Caki2 (cell line): ENCODE measurements at places on chromosomes 1 and 21. TPM values are rescaled to one million over a fixed set of nuclear protein-coding genes. Genes with fewer than 3 reads are reported as not detected.

- DNase-seq, result peak; percentile 98
Observed at GRCh38 chr21:33976082-33977016, 60.7 kb upstream of the ATP5PO start.

- no peak for DNase-seq
Observed at GRCh38 chr1:180246579-180246978, 16.5 kb downstream of the LHX4 start.

GRCh38 chr1:147297438-147297837, 55.0 kb downstream of the CHD1L start:
- no peak for DNase-seq

DNA sequence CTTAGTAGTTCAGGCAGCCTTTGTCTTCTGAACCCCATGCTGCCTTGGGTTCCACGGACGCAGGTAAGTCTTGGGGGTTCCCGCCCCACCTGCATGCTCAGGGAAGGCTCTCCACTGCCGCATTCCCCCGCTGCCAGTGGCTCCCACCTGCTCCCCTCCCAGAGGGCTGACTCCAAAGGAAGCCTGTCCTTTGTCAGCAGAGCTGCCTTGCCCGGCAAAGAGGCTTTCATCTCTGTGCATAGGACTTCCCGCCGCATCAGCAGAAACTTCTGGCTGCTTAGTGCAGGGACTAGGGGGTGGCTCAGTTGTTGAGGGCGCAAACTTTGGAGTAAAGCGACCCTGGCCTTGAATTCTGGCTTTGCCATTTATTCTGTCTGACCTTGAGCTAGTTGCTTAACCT, 25.2 kb upstream of the ACTL8 start:
- DNase-seq, result no peak

DNA sequence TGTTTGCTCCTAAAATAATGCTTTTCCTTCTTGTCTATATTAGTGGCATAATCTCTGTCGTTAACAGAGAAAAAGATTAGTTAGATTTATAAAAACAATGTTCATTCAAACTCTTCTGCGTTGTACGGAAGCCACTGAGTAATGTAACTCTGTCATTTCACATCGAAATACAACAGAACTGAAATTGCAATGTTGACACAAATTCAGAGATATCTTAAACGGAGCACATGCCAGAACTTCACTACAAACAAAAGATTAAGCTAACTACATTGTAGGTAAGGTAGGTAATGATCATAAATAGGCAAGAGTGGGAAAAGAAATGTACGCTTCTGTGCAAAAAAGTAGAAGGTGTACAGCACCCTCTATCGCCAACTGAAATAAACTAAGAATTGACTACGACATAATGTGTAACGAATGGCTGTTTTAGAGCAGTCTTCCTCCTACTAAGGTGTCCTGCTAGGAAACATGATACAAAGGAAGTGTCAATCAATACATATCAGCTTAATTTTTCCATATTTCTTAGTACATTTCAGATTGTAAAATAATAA, 56.6 kb downstream of the PCNX2 start:
- DNase-seq, result no peak

GRCh38 chr1:85379203-85380136, 85.5 kb downstream of the DDAH1 start:
- no peak for DNase-seq

GRCh38 chr1:14660801-14661200, 62.3 kb downstream of the KAZN start:
- no peak for DNase-seq

GRCh38 chr1:109885589-109885988, 25.1 kb upstream of the CSF1 start:
- no peak for DNase-seq

The SH3BGR gene
- total RNA-seq, result 3.6 and 7.8 TPM in 2 replicates

- DNase-seq, result peak; percentile 99
Observed at GRCh38 chr1:234612352-234613127, 2.6 kb upstream of the IRF2BP2 start.

The USH2A gene
- not detected in 2 replicates for total RNA-seq

GRCh38 chr1:156115514-156116374, 1.2 kb downstream of the LMNA start:
- peak; percentile 79 for DNase-seq

The PFDN2 gene
- 23.4 and 34.3 TPM in 2 replicates for total RNA-seq

The OR14A16 gene
- not detected in 2 replicates for total RNA-seq

The LCE7A gene
- not detected in 2 replicates for total RNA-seq

DNA sequence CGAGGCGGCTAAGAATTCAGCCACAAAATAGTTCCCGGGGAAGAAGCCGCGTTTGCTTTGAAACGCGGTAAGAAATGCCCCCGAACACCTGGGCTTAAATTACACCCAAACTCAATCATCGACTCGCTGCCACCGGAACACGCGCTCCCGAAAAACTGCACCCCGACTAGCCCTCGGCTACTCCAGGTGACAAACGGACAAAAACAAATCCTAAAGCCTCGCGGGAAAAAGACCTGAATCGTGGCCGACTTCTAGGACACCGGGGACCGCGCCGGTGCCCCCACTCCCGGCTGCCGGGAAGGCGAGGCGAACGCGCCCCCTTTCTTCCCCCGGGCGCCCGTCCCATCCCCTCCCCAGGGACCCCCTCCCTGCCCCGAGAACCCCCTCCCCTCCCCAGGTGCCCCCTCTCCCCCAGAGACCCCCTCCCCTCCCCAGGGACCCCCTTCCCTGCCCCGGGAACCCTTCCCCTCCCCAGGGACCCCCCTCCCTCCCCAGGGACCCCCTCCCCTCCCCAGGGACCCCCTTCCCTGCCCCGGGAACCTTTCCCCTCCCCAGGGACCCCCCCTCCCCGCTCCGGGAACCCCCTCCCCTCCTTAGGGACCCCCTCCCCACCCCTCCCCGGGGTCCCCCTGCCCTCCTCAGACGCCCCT, 628 bp downstream of the C1orf159 start:
- DNase-seq, result no peak

GRCh38 chr1:91402023-91402422, 2.6 kb downstream of the HFM1 start:
- DNase-seq, result peak; percentile 30

- peak; percentile 73 for DNase-seq
Observed at GRCh38 chr1:164735315-164736052, 176.5 kb downstream of the PBX1 start.

- no peak for DNase-seq
Observed at GRCh38 chr1:240739754-240740153, 127.8 kb upstream of the GREM2 start.

GRCh38 chr1:13583595-13583965, at the start of gene PDPN:
PDPN (plus strand) TSS chr1:13583832; CDS start chr1:13584034, 202 bp downstream.
- no peak for DNase-seq

DNA sequence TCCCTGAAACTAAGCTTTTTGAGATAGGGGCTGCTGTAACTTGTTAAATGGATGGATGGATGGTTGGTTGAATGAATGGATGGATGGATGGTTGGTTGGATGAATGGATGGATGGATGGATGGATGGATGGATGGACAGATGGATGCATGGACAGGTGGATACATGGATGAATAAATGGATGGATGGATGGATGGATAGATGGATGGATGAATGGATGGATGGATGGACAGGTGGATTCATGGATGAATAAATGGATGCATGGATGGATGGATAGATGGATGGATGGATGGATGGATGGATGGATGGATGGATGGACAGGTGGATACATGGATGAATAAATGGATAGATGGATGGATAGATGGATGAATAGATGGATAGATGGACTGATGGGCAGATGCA, 26.9 kb downstream of the MYOM3 start:
- DNase-seq, result no peak

DNA sequence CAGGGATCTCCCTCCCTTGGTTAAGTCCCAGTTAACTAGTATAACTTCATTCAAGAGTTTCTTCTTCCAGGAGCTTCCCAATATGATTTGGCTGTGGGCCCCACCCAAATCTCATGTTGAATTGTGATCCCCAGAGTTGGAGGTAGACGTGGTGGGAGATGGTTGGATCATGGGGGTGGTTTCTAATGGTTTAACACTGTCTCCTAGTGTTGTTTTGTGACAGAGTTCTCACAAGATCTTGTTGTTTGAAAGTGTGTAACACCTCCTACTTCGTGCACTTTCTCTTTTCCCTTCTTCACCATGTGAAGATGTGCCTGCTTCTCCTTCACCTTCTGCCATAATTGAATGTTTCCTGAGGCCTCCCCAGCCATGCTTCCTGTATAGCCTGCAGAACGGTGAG, 251.8 kb upstream of the FGGY start:
- no peak for DNase-seq

DNA sequence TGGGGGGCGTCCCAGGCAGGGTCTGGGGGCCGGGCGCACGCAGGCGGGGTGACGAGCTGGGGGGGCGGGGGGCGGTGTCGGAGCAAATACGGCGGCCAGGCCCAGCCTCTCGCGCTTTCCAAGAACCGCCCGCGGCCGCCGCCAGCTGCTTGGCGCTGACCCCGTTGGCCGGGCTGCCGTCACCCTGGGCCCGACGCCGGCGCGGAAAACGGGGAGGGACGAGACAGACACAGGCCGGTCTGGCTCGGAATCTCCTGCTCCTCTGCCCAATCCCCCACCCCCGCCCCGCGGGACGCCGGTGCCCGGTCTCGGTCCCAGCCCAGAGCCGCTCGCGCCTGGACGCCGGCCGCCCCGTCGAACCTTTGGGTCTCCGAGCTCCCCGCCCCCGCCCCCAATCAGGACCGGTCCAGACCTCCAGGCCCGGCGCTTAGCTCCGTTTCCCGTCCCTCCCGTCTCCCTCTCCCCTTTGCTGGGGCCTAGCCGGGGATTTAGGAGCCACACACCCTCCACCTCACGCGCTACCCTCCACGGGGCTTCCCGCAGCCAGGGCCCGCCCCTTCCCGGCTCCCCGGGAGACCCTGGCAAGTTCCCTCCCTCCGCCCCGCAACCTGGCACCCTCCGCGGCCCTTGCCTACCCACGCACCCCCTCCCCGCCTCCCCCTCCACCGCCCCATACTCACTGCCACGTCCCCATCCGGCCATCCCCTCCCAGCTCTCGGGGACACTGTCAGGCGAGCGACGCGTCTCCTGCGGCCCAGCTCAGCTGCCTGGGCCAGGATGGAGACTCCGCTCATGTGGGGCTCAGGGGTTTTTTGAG, 800 bp upstream of the MMP23B start:
- DNase-seq, result no peak

DNA sequence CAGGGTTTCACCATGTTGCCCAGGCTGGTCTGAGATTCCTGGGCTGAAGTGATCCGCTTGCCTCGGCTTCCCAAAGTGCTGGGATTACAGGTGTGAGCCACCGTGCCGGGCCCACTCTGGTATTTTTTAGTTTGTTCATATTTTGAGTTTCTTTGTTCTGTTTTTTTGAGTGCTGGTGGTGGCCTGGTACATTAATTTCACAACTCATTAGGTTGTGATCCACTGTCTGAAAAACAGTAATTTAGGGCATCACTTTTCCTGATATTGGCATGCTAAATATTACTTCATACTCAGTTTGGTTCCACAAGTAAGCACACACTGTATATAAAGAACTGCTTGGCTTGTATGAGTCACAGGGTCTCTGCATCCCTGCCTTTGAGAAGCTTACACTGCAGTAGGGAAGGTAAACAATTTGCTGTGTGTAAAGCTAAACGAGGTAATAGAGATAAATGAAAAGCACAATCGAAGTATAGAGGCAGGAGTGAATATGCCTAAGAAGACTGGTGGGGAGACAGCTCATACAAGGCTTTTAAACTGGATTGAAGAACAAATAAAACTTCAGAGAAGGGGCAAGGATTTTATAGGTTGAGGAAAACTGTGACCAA, 7.7 kb downstream of the SNX27 start:
- DNase-seq, result no peak

GRCh38 chr21:20443558-20444155, 554.6 kb upstream of the NCAM2 start:
- peak; percentile 17 for DNase-seq

DNA sequence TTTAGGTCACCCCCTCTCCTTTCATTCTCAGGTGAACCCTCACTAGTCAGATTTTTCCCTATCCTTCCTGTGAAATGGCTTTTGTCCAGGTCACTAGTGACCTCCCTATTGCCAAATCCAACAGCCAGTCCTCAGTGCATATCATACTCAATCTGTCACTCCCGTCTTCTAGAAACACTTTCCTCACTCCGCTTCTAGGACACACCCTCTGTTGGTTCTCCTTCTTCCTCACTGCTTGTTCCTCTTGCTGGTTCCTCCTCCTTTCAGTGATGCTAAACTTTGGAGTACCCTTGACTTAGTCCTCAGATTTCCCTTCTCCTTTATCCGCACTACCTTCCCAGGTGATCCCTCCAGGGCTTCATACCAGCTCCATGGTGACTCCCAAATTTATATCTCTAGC, 94.3 kb downstream of the RNF220 start:
- no peak for DNase-seq

- no peak for DNase-seq
Observed at GRCh38 chr1:62823556-62823955, 39.6 kb downstream of the ATG4C start.

GRCh38 chr21:34617753-34618339, 2.9 kb upstream of the RCAN1 start:
- DNase-seq, result no peak

- DNase-seq, result no peak
Observed at GRCh38 chr1:59693406-59693805, 121.3 kb upstream of the HOOK1 start.

The MYOG gene
- not detected in 2 replicates for total RNA-seq

DNA sequence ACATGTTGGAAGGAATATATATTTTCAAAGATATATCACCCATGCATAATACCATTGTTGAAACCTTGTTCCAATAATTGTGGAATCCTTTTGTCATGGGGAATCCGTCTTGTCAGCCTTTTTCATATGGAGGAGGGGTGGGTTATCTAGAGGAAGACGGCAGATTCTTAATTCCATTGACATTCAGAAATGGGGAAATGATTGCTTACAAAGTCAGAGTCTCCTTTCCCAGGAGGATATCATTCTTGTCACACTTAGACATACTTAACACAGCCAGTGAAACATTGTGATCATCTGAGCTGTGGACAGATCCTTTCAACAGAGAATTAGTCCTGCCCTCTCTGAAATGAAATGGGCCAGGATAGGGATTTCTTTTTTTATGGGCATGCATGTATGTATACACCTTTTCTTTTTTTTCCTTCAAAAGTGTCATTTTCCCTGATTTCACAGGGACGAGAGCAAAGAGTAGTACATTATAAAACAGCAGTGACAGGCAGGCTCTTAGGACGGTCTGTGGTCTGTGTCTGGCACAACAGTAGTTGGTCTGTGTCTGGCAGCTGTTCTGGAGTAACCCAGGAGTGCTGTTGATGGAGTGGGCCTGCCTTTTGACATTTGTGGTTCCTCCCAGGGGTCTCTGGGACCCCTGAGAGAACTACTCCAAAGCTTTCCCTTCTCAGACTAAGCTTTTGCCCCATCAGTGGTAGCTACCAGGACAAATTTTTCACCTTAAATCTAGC, 50.1 kb downstream of the VPS13D start:
- no peak for DNase-seq

The SYT6 gene
- total RNA-seq, result not detected in 2 replicates
